ENCODE measurements at places on chromosomes 2 and 18.

GRCh38 chr18:78675231-78675630 lies 304.4 kb upstream of the SALL3 start:
- no peak for DNase-seq

DNA sequence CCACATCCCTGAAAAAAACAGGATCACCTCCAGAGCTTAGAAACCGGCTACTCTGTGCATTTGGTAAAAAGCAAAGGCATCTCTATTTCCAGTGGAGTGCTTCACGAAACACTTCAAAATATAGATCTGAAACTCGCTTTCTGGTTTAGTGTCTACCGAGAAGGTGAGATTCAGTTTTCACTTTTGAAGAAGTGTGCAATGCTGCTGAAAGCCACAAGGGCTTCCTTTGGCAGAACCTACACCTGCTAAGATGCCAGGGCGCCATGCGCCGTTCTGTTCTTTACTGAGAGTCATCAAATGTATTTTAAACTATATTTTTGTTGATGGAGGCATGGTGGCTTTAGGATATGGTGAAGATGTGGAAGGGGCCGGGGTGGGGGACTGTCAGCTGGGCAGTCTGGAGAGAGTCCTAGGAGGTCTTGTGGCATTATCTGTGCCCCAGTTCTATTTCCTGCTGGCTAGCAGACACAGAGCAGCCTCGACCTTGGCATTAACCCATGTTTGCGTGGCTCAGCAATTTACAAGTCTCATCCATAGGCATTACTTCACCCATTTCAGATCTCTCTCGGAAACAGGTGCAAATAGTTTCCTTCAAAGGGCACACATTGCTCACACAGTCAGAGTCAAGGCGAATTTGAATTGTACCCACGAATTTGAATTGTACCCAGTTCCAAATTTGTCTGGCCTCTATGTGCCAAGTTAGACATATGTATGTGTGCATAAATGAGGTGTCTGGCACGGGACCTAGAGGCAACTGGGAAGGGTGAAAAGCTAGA lies 46.7 kb upstream of the KCNF1 start:
- no peak for DNase-seq

GRCh38 chr2:177727577-177728398 lies 335.2 kb downstream of the AGPS start:
- no peak for DNase-seq

DNA sequence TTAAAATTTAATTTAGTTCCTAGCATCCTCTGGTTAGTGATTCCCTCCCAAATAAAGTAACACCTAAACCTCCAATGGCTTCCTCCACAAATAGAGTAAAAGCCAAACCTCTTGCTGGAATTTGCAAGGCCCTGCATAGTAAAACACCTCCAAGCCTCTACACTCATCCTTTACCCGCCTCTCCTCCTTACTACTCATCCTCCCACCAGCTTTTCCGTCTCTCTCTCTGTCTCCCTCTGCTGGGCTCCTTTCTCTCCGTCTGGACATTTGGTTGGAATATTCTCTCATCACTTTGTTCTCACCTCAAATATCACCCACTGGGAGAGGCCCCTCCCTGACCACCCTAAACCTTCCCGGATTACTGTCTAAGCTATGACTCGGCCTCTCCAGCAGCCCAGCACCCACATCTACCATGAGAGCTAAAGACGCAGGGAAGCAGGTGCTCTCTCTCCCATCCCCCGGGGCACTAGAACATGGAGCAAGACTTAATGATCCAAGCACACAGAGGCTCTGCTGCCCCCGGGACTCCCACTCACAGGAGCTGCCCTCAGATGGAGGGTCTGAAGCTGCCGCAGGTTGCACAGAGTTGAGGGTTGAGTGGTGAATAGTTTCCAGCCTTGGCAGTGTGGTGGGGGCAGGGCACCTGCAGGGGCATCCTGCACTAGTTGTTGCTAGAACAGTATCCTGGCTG lies 167.2 kb downstream of the FBXO15 start:
- DNase-seq: peak; percentile 82

DNA sequence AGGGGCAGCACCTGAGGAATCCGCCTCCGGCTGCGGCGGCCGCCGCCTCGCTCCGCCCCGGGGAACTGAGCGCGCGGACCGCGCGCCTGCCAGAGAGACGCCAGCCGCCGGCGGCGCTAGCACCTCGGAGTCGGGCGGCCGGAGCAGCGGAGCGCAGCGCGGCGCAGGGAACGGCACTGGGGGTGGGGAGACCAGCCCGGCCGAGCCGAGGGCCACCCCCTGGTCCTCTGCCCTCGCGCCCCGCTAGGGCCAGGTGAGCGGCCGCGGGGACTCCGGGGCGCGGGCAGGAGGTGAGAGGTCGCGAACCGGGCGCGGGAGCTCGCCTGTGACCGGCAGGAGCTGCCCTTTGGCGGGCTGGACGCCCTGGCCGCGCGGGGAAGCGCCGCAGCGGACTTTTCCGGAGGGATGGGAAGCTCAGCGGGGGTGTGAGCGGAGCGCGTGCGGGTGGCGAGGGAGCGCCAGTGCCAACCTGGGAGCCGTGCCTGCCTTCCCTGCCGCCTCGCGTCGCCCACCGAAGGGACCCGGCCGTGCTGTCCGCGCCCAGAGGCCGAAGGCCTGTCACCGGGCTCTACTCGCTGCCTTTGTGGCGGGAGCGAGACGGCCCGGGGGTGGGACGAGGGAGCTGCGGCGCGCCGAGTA lies at the start of gene GREB1L:
Gene GREB1L (plus strand): TSS at position 92 of the 639 bp plus-strand sequence. CDS start 141,287 bp downstream, outside the sequence.
- DNase-seq: peak; percentile 83

GRCh38 chr18:48929941-48930713 lies 20.6 kb downstream of the SMAD7 start:
- no peak for DNase-seq

- no peak for DNase-seq
Observed at GRCh38 chr2:102943251-102943650, 181.4 kb downstream of the TMEM182 start.

DNA sequence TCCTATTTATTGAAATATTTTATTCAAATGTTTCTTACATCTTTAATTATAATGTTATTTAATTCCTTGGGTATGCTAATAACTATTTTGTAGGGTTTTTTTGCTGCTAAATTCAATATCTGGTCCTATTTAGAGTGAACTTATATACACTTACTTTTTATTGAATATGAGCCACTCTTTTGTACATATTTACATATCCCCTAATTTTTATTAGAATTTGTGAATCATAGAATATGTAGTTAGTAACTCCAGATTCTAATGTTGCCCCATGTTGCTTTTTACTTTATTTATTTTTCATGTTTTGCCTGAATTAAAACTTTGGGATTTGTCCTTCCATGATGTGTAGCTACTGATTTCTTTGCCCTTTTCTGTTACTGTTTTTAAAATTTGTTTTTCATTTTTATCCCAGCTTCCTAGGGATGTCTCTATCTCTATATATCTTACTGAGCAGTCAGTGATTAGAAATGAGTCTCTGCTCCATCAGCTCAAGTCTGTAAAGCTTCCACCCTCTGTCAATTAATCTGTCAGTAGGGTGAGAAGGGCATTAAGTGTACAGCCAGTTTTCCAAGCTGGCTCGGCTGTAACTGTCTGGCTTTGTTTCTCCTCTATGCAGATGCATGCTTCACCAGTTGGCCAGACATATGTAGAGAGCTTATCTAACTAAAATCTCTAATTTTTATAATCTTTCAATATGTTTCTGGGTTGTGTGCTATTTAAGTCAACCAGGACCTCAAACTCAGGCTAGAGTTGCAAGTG lies 256.9 kb downstream of the CDH19 start:
- no peak for DNase-seq

- no peak for DNase-seq
Observed at GRCh38 chr18:3248062-3248657, 559 bp downstream of the MYL12A start.

GRCh38 chr2:138654146-138654545 lies 126.0 kb downstream of the NXPH2 start:
- DNase-seq: no peak

DNA sequence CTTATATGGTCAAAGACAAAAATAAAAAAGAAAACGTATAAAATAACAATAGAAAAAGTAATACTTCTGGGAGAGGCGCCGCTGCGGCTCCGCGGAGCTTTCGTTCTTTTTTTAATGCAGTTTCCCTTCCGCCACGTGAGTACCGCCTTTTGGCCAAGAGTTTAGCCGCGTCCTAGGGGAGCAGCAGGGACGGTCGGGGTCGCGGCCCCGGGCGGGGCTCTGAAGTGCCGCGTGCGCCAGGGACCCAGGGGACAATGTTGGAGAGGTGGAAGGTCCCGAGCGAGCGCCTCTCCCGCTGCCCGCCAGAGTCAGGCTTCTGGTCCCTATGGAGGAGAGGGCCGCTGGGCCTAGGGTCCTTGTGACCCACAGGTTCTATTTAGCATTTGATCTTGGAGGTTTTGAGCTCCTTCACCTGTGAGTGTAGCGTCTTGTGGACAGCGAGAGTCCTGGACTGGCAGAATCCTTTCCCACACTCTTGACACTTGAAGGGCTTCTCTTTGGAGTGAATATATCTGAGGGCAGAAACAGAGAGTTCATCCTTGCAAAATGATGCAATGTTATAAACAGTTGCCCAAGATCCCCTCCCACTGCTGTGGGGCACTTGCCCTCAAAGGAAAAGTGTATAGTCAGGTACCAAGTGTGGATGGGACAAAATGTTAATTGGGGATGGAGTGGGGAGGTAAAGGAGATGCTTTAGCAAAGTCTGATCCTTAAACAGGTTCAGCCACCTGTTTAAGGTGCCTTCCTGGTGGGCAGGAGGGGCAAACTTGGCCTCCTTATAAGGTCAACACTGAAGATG lies 6.3 kb downstream of the OSR1 start:
- DNase-seq: peak; percentile 59

GRCh38 chr2:47504174-47504810 lies 101.3 kb downstream of the MSH2 start:
- no peak for DNase-seq

DNA sequence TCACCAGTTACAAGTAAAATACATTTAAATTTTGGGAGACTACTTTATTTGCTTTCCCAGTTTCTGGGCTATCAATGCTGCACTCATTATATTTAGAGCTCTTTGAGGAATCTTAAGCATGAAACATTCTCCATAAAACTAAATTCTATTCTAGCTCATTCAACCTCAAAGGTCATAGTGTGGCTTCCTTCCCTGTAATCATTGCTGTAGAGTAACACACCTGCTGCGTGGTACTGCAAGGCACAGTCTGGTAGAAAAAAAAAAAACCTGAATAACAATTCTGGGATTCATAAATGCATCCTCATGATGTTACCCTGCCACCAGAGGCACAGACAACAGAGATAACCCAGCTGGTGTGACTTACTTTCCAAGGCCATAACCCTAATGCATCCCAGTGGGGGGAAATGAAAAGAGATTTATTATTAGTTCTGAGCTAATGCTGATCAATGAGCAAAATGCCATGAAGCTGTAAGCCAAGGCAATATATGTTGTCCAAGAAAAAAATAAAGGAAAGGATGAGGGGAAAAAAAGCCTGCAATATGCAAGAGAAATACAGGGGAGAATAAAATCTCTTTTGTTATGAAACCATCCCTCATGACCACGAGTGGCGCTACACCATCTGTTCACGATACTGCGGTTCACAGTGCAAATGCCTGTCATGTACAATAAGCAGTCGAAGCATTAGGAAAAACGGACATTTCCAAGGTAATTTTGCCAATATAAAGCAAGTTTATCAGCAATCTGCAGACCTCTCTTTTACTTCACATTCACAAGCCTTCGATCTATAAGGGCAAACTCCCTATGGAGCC lies 1481.6 kb upstream of the PIK3C3 start:
- DNase-seq: no peak

DNA sequence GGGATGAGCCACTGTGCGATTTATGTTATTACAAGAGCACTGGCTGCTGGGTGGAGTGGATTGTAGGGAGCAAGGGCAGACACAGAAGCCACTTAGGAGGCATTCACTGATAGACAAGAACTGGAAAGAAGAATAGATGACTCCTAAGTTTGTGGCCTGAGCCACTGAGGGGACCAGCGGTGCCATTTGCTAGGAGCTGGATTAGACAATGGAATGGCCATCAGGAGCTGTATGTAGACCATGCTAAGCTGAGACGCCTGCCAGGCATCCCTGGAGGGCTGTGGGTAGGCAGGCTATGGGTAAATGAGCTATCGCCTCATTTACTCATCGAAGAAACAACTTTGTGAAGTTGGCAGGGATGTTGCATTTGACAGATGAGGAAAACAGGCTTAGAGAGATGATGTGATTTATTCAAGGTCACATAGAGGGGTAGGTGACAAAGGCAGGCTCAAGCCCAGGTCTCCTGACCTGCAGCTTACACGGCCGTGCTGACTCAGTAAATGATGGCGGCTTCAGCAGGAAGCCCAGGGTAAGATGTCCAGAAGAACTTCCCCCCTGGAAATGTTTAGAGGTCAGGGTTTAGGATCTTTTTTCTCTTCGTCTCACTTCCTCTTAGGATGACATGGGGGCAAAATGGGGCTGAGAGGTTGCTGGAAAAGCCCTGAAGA lies 2.8 kb downstream of the MFSD2B start:
- DNase-seq: no peak

- DNase-seq: no peak
Observed at GRCh38 chr2:133316557-133316956, 251.7 kb downstream of the NCKAP5 start.

- no peak for DNase-seq
Observed at GRCh38 chr2:100580367-100581276, 17.8 kb downstream of the PDCL3 start.

- no peak for DNase-seq
Observed at GRCh38 chr18:40346146-40346545, 1608.9 kb upstream of the PIK3C3 start.

GRCh38 chr18:70428439-70428838 lies 139.6 kb downstream of the SOCS6 start:
- no peak for DNase-seq

GRCh38 chr2:112811841-112812306 lies 24.7 kb downstream of the IL1B start:
- no peak for DNase-seq

DNA sequence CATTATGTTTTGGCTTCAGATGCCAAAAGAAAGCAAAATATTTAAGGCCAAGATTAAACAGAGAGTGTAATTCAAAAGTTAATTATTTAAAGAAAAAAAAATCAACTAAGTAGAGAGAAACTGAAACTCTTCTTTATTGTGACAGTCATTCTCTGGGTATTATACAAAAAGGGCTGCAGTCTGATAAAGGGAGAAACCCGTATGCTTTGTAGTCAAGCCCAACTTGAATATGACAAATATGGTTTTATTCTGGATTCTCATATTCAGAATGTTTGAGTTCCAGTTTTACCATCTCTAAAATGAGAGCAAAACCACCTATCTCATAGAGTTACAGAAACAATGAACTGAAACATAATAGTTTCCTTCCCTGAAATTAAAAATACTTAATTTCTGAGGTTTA lies 8.2 kb downstream of the CDH2 start:
- no peak for DNase-seq

GRCh38 chr2:172484706-172485105 lies 57.3 kb downstream of the ITGA6 start:
- DNase-seq: no peak

- no peak for DNase-seq
Observed at GRCh38 chr18:58078889-58079573, 35.0 kb downstream of the NEDD4L start.

Measured in H1 (cell line).